Small intestine (tissue), 16 donors: ENCODE measurements at places on chromosomes 4 and X. TPM values are rescaled to one million over a fixed set of nuclear protein-coding genes. Genes with fewer than 3 reads are reported as not detected.

NOA1 gene
- polyA plus RNA-seq = 13.8 TPM

TIGD4 gene
- polyA plus RNA-seq = 0.37 TPM

SYAP1 gene
- polyA plus RNA-seq = 23.0 TPM

ABCD1 gene
- 26.5 TPM for polyA plus RNA-seq

HOPX gene
- polyA plus RNA-seq = 146 TPM

SSX2 gene
- polyA plus RNA-seq = not detected

IL21 gene
- polyA plus RNA-seq = not detected

IQCM gene
- polyA plus RNA-seq = not detected

NALF2 gene
- polyA plus RNA-seq = 0.27 TPM

MAB21L2 gene
- 11.7 TPM for polyA plus RNA-seq

HERC5 gene
- polyA plus RNA-seq = 2.9 TPM

CT45A1 gene
- polyA plus RNA-seq = not detected

COX7B2 gene
- not detected for polyA plus RNA-seq

ATP1B4 gene
- polyA plus RNA-seq = not detected

FDCSP gene
- polyA plus RNA-seq = not detected

TLR8 gene
- 0.73 TPM for polyA plus RNA-seq

YTHDC1 gene
- 30.2 TPM for polyA plus RNA-seq

MID2 gene
- polyA plus RNA-seq = 0.67 TPM

SHROOM4 gene
- 3.1 TPM for polyA plus RNA-seq

RASGEF1B gene
- 18.6 TPM for polyA plus RNA-seq

MAP9 gene
- polyA plus RNA-seq = 3.1 TPM

GATA1 gene
- polyA plus RNA-seq = 0.09 TPM

ATP2B3 gene
- polyA plus RNA-seq = 0.36 TPM

HTT gene
- 18.9 TPM for polyA plus RNA-seq

AFM gene
- polyA plus RNA-seq = 0.01 TPM

GAGE2A gene
- not detected for polyA plus RNA-seq

TMPRSS11F gene
- not detected for polyA plus RNA-seq

SMIM43 gene
- polyA plus RNA-seq = 0.13 TPM

SPANXD gene
- not detected for polyA plus RNA-seq

ARSJ gene
- polyA plus RNA-seq = not detected

VSIG4 gene
- 5.2 TPM for polyA plus RNA-seq

DMP1 gene
- polyA plus RNA-seq = not detected

SLC38A5 gene
- 77.7 TPM for polyA plus RNA-seq

CT47C1 gene
- polyA plus RNA-seq = not detected
